ENCODE measurements at places on chromosomes 16 and 17.

DNA sequence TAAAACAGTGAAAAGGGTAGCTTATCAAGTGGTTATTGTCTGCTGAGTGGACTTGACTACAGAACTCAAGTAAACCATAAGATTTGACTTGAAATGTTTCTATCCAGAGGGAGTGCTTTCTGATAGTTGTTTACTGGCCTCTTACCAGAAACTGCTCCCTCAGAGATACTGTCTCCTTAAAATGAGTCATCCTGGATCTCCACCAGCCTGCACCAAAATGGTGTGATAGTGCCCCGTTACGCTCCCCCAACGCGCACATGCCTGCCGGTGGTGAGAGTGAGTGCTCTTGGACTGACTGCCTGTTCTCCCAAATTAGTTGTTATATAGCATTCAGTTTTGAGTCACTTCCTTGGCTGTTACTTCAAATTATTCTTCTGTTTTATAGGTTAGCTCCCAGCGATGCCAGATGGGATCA is 22.9 kb downstream of the PRCD start:
- no peak for DNase-seq

- no peak for DNase-seq
Measured at GRCh38 chr16:71734511-71734910, 10.0 kb upstream of the PHLPP2 start.

DNA sequence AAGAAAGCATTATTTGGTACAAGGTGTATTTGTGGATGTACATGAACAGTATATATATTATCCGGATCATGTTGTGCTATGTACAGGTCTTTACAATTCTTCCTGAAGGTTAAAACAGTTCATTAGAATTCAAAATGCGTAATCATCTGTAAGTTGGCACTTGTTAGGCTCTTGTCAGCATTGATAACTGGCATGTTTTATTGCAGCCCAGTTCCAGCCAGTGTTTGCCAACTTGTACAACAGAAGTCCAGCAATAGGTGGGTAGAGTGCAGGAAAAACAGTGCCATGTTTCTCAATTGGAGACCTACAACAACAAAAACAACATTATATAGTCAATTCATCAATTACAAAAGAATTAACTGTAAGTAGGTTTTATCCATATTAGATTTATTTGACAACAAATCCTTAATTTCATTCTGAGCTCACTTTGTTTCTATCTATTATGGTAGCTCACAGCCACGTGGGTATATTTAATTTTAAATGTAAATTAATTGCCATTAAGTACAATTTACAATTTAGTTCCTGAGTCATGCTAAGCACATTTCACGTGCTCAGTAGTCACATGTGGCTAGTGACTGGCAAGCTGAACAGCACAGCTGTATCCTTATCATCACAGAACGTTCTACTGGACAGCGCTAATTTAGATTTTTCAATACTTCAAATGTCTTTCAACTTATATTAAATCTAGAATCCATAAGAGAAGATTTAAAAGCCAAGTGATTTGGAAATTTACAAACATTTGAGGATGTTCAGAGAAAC is 8.6 kb upstream of the ANKFY1 start:
- DNase-seq: no peak

- no peak for DNase-seq
Measured at GRCh38 chr17:81722184-81723120, 10.4 kb downstream of the SLC25A10 start.

DNA sequence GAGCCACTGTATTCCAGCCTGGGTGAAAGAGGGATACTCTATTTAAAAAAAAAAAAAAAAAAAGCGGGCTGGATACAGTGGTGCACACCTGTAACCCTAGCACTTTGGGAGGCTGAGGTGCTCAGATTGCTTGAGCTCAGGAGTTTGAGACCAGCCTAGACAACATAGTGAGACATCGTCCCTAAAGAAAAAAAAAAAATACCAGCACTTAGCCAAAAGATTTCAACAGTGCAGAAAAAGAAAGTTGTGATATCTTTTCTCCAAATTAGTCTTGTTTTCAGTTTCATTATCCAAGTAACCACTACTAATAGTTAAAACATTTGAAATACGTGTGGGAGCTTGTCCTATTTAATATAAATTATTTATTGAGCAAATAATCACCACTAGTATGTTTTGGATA is 48.7 kb downstream of the TENT4B start:
- no peak for DNase-seq

DNA sequence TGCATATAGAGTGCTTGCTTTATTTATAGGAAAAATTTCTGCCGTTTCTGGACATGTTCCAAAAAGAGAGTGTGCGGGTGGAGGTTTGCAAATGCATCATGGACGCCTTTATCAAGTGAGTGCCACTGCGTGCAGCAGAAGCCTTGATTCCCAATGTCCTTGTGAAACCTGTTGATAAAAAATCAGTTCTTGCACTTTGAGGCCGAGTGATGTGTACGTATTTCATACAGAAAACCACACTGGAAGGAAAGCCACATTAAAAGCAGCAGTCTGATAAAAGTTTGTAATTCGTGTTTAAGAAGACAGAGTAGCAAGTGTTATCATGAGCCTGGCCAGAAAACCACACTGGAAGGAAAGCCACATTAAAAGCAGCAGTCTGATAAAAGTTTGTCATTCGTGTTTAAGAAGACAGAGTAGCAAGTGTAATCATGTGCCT is 78.0 kb downstream of the KNOP1 start:
- no peak for DNase-seq

GRCh38 chr17:37820313-37820994 is 75.6 kb upstream of the HNF1B start:
- DNase-seq: no peak

DNA sequence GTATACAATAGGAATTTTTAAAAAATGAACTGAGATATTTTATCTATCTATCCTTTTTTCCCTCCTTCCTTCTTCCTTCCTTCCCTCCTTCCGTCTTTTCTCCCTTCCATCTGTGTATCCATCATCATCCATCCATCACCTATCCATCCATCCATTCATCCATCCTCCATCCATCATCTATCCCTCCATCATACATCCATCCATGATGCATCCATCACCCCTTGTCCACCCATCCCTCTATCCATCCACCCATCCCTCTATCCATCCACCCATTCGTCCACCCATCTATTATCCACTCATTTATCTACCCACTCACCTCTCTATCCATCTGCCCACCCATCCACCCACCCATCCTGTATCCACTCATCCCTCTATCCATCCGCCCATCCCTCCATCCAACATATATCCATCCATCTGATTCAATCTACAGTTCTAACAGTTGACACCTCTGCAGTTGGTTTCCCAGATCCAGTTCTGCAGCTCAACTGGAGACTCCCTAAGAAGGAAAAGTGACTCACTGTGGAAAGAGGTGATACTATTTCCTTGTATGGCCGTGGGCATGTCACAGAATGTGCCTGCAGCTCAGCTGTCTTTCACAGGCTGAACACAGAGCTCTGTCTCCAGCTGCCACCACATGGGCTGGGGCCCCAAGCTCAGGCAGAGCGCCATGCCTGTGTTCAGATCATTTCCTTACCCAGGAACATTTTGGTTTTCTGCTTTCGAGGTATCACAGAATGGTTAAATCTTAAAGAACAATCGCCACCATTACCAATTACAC is 130.8 kb downstream of the XYLT1 start:
- no peak for DNase-seq

DNA sequence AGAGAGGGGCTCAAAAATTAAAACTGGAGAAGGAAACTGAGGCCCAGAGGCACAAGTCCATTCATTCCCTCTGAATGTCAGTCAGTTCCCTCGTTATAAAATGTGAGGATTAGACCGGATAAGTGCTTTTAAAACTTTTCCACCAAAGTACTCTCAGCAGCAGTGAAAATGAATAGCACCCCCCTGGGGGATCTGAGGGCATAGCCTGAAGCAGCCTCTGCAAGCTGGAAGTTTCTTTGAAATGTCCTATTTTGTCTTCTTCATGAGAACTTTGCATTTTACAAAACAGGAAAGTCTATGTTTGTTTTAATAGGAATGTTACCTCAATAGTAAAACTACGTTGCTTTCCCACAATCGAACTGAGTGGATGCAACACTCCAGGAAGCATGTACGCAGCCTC is 273.0 kb downstream of the CEP112 start:
- DNase-seq: no peak

GRCh38 chr16:67283039-67283825 is 3.9 kb downstream of the PLEKHG4 start:
- no peak for DNase-seq

DNA sequence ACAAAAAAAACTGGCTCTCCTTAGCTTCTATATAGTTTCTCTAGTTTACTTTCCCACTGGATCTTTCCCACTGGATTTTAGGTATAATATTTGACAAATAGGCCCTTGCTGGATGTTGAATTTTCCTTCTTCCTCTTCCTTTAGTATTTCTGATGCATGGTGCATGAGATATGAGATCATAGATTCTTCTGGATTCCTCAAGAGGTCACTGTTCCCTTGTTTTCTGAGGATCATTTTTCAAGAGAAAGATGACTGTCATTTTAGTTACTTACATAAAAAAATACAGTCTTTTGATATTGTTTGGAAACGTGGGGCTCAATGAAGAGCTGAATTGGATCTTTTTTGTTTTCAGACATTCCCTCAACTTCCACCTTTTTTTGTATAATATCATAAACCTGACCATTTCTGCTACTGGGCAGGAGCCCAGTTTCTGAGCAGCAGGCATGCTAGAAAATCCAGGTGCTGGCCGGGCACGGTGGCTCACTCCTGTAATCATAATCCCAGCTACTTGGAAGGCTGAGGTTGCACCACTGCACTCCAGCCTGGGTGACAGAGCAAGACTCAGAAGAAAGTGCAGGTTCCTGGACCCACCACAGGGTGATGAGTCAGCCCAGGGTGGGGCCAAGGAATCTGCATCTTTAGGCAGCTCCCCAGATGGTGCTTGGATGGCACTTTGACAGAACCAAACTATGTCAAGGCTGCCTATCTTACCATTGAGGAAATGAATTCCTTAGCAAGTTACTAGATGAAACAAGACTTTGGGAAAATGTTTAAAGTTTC is 70.3 kb downstream of the SDR42E1 start:
- DNase-seq: peak; percentile 5

- peak; percentile 49 for DNase-seq
Measured at GRCh38 chr17:1398931-1399678, 917 bp downstream of the YWHAE start.

- DNase-seq: peak; percentile 6
Measured at GRCh38 chr16:24367186-24367710, 111.1 kb downstream of the CACNG3 start.

DNA sequence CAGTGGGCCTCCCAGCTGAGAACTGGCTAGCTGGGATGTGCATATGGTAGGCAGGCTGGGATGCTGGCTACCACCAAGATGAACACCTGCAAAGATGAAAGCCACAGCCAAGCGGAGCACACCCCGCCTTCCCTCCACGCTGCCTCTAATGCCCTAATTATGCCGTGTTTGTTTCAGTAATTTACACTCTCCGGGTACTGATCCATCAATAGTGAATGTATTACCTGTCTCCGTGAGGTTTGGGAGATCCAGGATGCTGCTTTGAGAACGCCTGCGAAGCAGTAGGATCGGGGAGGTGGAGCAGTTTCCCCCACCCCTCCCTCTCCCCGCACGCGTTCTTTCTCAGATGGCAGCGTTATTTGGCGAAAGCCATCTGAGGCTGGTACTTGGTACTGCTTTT is 28.9 kb upstream of the GSE1 start:
- DNase-seq: no peak

DNA sequence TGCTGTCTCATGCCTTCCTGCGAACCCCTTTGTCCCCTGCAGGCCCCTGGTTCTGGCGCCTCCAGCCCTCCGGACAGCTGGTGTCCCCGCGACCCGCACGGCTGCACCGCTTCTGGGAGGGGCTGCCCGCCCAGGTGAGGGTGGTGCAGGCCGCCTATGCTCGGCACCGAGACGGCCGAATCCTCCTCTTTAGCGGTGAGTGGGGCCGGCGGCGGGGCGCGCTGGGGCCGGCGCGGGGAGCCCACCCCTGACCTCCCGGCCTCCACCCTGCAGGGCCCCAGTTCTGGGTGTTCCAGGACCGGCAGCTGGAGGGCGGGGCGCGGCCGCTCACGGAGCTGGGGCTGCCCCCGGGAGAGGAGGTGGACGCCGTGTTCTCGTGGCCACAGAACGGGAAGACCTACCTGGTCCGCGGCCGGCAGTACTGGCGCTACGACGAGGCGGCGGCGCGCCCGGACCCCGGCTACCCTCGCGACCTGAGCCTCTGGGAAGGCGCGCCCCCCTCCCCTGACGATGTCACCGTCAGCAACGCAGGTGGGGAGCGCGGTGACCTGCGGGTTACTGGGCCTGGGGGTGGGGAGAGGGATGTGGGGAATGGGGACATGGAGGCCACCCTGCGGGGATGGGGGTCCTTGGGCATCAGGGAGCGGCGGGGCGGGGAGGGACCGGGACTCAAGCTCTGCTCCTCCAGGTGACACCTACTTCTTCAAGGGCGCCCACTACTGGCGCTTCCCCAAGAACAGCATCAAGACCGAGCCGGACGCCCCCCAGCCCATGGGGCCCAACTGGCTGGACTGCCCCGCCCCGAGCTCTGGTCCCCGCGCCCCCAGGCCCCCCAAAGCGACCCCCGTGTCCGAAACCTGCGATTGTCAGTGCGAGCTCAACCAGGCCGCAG is 7.1 kb upstream of the IL32 start:
- peak; percentile 36 for DNase-seq

DNA sequence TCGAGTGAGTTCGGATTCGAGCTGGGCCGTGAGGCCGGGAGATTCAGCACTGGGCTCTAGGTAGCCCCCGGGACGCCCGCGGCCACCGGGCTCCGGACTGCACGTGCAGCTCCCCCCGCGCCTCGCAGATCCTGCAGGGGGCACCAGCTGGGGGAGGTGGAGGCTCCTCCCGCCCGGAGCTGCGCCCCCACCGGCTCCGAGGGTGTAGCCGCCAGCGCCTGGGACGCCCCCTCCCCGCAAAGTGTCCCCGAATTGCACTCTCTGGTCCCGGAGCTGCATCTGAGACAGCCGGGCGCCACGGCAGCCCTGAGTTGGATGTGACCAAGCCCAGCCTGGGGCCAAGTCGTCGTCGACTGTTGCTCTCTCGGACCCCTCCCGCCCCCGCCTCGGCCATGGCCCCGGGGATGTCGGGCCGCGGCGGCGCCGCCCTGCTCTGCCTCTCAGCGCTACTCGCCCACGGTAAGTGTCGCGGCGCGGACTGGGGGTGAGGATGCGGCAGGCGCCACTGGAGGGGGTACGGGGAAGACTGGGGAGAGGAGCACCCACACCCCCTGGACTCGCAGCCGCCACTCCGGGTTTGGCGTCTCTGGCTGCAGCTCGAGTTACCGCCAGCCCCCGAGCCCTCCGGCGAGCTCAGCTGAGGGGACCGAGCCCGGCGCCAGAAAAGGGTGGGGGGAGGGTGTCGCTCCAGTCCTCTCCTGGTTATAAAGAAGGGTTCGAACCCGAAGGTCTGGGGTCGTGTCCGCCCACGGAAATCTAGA is 1.5 kb downstream of the TMEM132E start:
- peak; percentile 58 for DNase-seq

GRCh38 chr16:77085981-77086380 is 105.0 kb upstream of the MON1B start:
- DNase-seq: no peak

DNA sequence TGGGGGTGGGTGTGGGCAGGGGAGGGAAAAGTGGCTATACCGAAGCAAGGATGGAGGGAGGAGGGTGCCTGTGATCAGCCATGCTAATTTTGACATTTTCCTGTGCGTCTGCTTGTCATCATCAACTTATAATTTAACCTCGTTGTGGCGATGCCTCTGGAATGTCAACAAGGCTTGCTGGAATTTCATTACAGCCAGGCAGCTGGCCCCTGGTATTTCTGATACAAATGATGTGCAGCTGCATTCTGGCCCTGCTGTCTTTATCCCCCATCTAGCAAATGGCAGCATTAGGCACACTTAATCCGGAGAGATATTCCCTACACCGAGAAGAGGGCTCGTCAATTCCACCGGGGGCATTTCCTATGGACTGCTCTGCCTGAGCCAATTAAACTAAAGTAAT is 278.3 kb upstream of the CCL2 start:
- DNase-seq: no peak

- DNase-seq: no peak
Measured at GRCh38 chr16:87832741-87833502, 36.4 kb downstream of the SLC7A5 start.

All from NCI-H1417 (cell line).